NT2/D1 (cell line): ENCODE measurements at places on chromosomes 2 and 18.

DNA sequence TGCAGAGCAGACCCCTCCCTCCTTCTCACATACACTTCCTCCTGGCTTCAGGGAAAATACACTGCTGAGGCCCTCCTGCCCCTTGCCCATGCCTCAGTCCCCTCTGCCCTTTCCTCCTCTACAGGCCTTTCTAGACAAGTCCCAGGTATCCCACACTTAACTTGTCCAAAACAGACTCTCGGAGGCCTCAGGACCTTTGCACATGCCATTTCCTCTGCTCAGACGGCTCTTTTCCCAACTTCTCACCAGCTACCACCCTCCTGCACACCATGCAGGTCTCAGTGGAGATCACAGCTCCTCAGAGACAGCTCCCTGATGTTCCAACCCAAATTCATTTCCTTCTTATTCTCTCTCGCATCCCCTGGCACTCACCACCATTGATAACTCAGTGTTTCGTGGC lies 11.7 kb downstream of the TBC1D8 start:
- DNase-seq = no peak

DNA sequence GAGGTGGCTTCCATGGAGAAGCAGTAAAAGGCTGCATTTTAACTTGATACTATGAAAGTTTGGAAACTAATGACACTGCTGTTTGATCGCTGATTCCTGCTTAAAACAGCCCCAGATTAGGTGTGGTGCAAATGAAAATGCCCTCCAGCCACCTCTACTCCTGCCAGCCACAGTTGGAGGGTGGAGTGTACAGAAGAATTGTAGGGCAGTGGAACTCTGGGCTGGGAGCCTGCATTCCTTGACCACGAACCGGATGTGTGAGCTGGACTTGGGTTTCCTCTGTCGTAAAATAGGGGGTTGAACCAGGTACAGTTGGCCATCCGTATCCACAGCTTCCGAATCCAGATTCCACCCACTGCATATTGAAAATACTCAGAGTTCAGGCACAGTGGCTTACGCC lies 84.6 kb upstream of the RFX8 start:
- DNase-seq = no peak

- DNase-seq = peak; percentile 5
Observed at GRCh38 chr2:236745420-236746210, 176.0 kb downstream of the ACKR3 start.

GRCh38 chr2:171522788-171523087 lies 464 bp downstream of the CYBRD1 start:
- no peak for DNase-seq

GRCh38 chr18:9336827-9337226 lies 2.3 kb downstream of the TWSG1 start:
- no peak for DNase-seq

- DNase-seq = no peak
Observed at GRCh38 chr2:29606104-29607037, 315.0 kb downstream of the ALK start.

DNA sequence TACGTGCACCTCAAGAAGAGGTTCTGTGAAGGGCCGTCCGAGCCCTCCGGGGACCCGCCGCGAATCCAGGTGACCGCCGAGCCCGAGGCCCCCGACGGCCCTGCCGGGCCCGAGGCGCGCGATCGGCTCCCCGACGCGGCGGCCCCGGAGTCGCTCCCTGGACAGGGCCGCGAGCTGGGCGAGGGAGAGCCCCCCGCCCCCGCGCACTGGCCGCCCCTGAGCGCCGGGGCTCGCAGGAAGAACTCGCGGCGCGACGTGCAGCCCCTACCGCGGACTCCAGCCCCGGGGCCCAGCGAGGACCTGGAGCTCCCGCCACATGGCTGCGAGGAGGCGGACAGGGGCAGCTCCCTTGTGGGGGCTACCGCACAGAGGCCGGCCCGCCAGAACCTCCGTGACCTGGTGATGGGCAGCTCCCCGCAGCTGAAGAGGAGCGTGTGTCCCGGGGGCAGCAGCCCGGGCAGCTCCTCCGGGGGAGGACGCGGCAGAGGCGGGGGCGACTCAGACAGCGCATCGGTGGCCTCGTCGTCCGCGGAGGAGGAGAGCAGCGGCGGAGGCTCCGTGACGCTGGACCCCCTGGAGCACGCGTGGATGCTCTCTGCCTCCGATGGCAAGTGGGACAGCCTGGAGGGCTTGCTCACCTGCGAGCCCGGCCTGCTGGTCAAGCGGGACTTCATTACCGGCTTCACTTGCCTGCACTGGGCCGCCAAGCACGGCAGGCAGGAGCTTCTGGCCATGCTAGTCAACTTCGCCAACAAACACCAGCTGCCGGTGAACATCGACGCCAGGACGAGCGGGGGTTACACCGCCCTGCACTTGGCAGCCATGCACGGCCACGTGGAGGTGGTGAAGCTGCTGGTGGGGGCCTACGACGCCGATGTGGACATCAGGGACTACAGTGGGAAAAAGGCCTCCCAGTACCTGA lies 812 bp downstream of the SOWAHC start:
- DNase-seq = no peak

- DNase-seq = no peak
Observed at GRCh38 chr2:23420840-23421476, 36.0 kb downstream of the KLHL29 start.

DNA sequence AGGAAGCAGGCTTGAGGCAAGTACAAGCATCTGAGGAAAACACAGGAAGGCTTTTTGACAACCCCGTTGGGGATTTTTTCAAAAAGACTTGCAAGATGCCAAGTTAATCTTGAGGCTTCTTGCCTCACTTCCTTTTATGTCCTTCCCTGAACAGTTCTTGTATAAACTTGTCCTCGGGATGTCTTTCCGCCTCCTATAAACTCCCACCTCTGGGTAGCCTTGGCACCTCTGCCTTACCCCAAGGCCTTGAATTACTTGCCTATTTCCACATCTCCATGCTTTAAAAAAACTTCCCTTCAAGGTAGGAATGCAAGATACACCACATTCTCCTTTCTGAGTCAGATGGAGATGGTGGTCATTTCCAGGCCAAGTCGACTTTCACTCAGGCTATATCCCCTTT lies 106.4 kb upstream of the RBBP8 start:
- DNase-seq = no peak

DNA sequence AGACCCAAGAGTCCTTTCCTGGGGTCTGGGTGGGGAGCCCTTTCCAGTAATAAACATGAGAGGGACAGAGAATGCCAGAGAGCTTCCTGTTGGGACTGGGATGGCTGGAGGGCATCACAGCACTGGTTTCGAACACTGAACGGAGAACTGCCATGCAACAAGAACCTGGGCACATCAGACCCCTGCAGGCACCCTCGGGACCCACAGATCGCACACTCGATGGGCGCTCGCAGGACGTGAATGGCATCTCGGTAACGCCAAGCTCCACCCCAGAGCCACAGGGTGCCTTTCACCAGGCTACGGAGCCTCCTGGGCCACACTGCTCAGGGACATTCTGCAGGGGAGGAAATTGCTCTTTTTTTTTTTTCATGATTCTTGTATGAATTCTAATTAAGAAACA lies 25.1 kb downstream of the SLC66A2 start:
- DNase-seq = no peak

DNA sequence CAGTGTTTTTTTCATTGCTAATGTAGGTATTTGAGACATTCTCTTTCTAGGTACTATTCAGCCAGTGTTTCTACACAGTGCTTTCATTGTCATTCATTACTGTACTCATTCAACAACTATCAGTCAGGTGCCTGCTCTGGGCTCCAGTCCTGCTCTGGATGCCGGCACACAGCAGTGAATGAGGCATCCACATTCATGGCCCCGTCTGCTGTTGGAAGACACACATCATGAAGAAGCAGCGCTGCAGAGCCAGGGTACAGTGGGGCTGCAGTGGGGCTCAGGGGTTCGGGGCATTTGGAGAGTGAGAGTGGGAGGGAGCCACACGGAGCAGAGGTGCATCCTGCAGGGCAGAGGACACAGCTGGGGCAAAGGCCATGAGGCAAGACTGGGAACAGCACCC lies 737.2 kb upstream of the RAB6C start:
- DNase-seq = no peak

DNA sequence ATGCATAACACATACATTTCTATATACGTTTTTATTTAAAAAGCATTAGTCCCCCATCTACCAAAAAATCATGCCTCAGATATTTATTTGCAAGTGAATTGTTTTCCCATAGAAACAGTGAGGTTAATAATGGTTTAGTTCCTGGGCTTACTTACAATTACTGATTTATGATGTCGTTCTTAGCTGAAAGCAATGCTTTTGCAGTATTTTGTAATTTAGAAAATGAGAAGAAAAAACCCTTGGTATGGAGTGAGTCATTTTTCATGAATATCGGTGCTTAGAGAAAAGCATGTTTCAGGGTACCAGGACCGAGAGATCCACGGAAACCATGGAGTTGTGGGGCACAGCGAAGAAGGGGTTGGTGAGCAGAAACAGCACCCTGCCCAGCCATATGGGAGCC lies 12.0 kb upstream of the CDK15 start:
- DNase-seq = no peak

DNA sequence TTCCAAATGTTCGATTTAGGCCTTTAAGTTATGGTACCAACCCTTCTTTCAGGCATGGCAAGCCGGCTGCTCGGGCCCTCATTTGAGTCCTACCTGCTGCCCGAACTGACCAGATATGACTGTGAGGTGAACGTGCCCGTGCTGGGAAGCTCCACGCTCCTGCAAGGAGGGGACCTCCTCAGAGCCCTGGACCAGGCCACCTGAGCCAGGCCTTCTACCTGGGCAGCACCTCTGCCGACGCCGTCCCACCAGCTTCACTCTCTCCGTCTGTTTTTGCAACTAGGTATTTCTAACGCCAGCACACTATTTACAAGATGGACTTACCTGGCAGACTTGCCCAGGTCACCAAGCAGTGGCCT lies 87.2 kb downstream of the EPAS1 start:
- no peak for DNase-seq

GRCh38 chr18:46894124-46894523 lies 23.2 kb downstream of the PIAS2 start:
- no peak for DNase-seq

GRCh38 chr2:97669448-97669847 lies at the start of gene C2orf92:
C2orf92 (plus strand) TSS chr2:97669713; CDS start chr2:97669789, 76 bp downstream.
- DNase-seq = no peak

DNA sequence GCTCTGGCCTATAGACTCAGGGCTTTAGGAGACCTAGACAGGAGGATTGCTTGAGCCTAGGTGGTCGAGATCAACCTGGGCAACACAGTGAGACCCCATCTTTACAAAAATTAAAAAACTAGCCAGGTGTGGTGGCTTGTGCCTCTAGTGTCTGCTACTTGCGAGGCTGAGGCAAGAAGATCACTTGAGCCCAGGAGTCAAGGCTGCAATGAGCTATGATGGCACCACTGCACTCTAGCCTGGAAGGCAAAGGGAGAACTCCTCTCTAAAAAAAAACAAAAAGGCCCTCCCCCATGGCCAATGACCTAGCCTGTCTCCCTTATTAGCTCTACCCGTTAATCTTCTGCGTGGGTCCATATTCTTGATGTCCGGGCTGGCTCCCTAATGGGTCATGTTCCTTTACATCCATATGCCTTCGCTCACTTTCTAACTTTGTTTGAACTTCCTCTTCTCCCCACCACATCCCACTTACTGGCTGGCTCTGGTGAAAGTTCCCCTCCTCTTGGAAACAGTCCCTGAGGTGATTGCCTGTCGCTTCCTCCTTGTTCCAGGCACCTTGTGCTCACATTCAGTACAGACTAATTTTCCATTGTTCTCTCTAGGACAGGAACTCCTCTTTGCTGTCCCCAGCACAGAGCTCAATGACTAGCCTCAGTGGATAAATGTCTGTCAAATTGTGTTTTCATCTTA lies 103.0 kb downstream of the AFF3 start:
- DNase-seq = no peak

GRCh38 chr2:154882725-154883124 lies 184.2 kb downstream of the KCNJ3 start:
- no peak for DNase-seq

DNA sequence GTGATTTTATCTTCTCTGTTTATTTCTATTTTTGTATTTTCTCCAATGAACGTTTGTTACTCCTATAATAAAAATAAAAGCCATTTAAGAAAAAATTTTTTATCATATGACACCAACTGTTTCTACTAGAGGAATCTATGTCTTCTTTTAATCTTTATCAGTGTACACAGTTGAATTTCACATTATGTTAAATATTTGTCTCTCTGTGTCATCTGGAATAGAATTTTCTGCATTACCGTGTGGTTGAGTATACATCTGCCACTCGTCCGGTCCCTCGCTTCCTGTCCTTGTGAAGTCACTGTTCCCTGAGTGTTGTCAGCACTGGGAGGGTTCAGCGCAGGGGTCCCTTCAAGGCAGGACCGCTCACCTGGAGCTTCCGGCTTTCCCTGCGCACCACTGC lies 99.2 kb downstream of the LDLRAD4 start:
- DNase-seq = no peak
